Activated CD4-positive, alpha-beta T cell treated with anti-CD3 and anti-CD28 coated beads for 36 hours (primary cell): ENCODE measurements at places on chromosomes 6 and 20. TPM values are rescaled to one million over a fixed set of nuclear protein-coding genes. Genes with fewer than 3 reads are reported as not detected.

The TSPO2 gene
- not detected for total RNA-seq

The IL17F gene
- total RNA-seq: 155 TPM

The CEP57L1 gene
- 36.9 TPM for total RNA-seq

The PRDM1 gene
- total RNA-seq: 20.1 TPM

The ANGPT4 gene
- total RNA-seq: not detected

- no peak overlapping the region for H3K27ac ChIP-seq
- no peaks in the 10 kb centered on the region for H3K4me1 ChIP-seq
- no peaks in the 10 kb centered on the region for H3K36me3 ChIP-seq
Measured at GRCh38 chr6:21507811-21508210, 85.7 kb upstream of the SOX4 start.

DNA sequence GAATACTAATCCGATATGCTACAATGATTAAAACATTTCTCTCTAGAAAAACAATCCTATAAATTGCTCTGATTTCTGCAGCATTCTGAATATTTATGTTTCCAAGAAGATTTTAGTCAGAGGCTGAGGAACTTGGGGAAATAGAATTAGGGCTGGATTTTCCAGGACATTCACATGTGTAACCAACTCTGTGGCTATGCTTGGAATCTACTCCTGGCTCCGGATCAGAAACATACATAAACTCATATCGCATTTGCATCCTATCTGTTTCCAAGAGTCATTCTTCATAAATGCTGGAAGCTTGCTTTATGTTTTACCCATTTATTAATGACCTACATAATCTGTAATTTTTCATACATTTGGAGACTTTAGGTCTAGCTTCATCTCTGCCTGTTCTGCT lies 459.9 kb upstream of the MARCKS start:
- H3K36me3 ChIP-seq: no peaks in the 10 kb centered on the region
- DNase-seq: no peak
- no peak overlapping the region for H3K4me3 ChIP-seq
- H3K27ac ChIP-seq: no peak overlapping the region
- H3K4me1 ChIP-seq: no peaks in the 10 kb centered on the region

DNA sequence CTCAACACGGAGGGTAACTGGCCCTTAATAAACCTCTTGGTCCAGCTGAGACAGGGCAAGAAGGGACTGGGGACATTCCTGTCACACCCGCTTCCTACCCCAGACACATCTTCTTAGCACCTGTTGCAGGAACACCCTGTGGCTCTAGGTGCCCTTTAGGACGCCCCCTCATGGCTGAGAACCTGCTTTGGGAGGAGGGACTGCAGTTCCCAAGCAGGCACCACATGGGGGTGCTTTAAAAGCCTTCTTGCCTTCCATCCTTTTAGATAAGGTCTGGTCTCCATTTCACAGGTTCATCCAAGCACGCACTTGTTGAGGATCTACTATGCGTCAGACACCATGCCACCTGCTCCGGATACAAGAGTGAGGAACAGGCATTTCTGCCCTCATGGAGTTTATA lies 26.6 kb downstream of the NSFL1C start:
- H3K36me3 ChIP-seq: peaks cover 23% of the 10 kb centered on the region
- DNase-seq: peak; percentile 46
- no peak overlapping the region for H3K4me3 ChIP-seq
- peaks cover 19% of the 10 kb centered on the region for H3K4me1 ChIP-seq
- H3K27me3 ChIP-seq: no peaks in the 10 kb centered on the region

DNA sequence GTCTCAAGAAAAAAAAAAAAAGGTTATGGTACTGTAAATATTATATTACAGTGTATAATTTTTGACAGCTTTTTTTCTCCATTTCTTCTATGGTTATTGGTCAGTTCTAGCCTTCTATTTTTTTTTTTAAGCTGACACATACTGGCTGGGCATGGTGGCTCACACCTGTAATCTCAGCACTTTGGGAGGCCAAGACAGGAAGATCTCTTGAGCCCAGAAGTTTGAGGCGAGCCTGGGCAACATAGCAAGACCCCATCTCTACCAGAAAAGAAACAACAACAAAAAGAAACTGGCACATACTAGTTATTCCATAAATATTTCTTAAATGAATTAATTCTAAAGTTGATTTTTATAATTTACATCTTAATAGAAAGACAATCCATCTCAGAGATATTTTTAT lies 27.6 kb upstream of the PRND start:
- peaks cover 64% of the 10 kb centered on the region for H3K36me3 ChIP-seq
- no peaks in the 10 kb centered on the region for H3K27me3 ChIP-seq
- peaks cover 64% of the 10 kb centered on the region for H3K4me1 ChIP-seq
- no peak overlapping the region for H3K27ac ChIP-seq
- no peak for DNase-seq
- no peak overlapping the region for H3K4me3 ChIP-seq

DNA sequence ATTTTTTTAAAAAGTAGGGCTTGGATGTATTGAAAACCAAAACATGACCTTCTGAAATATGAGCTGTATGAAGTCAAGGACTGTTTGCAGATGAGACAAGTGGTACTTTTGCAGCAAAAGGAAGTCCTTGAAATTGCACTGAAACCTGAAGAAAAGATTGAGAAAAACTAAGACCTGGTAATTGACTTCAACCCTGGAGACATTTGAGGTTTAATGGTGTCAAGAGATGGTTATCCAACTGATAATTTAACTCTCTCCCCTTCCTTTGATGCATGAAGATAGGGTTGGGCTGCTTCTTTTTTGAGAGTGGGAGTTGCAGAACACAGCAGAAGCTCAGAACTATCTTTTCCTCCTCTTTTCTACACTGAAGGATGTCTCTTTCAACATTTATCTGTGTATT lies 180.9 kb upstream of the DTNBP1 start:
- no peak overlapping the region for H3K27ac ChIP-seq
- H3K4me3 ChIP-seq: no peak overlapping the region
- DNase-seq: no peak
- peaks cover 9% of the 10 kb centered on the region for H3K27me3 ChIP-seq

DNA sequence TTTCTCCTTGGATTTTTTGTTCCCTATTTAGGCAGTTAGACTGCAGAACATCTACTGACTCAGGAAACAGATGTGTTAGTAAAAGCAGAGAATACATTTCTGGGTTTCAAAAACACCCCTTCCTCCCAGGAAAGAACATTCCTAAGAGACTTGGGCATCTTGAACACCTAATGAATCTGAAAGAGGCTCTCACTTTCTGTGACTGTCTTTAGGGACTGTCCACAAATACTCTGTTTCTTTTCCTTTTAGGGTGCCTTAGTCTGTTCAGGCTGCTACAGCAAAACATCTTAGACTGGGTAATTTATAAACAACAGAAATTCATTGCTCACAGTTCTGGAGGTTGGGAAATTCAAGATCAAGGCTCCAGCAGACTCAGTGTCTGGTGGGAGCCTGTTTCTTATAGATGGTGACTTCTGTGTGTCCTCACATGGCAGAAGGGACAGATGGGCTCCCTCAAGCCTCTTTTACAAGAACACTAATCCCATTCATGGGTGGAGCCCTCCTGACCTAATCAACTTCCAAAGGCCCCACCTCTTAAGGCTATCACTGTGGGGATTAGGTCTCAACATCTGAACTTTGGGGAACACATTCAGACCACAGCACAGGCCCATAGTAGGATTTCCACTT lies 19.4 kb upstream of the CCN5 start:
- H3K4me1 ChIP-seq: peaks cover 7% of the 10 kb centered on the region
- H3K27me3 ChIP-seq: no peaks in the 10 kb centered on the region

GRCh38 chr6:146990284-146990683 lies 213.9 kb upstream of the STXBP5 start:
- no peaks in the 10 kb centered on the region for H3K36me3 ChIP-seq
- H3K27ac ChIP-seq: no peak overlapping the region

GRCh38 chr6:45789238-45789637 lies 226.4 kb downstream of the CLIC5 start:
- H3K4me1 ChIP-seq: peaks cover 12% of the 10 kb centered on the region
- no peak overlapping the region for H3K4me3 ChIP-seq
- no peak for DNase-seq

DNA sequence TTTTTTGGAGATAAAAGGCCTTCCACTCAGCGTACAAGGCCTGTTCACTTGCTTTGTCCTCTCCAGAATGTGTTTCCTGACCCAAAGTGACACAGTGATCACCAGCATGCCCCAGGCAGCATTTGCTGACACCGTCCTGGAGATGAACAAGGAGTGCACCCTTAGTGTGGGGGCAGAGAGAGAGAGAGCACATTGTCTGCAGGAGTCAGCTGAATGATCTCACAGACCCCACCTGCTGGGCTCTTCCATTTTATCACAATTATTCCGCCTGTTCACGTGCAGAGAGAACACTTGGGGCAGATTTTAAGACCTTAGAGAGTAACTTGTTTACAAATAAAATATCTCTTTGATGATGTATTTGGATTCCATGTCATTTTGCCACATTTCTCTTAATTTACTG lies 22.4 kb upstream of the MAS1L start:
- no peak overlapping the region for H3K27ac ChIP-seq
- H3K4me1 ChIP-seq: no peaks in the 10 kb centered on the region
- no peak overlapping the region for H3K4me3 ChIP-seq

GRCh38 chr6:27752038-27752885 lies 159.9 kb downstream of the OR2B2 start:
- H3K4me1 ChIP-seq: peaks cover 28% of the 10 kb centered on the region
- DNase-seq: peak; percentile 62
- H3K27ac ChIP-seq: peak overlapping the region; percentile 99
- H3K4me3 ChIP-seq: peak overlapping the region; percentile 98
- H3K27me3 ChIP-seq: peaks cover 3% of the 10 kb centered on the region

GRCh38 chr20:1062334-1063010 lies 55.9 kb upstream of the PSMF1 start:
- no peak overlapping the region for H3K27ac ChIP-seq
- no peak overlapping the region for H3K4me3 ChIP-seq
- no peaks in the 10 kb centered on the region for H3K4me1 ChIP-seq

DNA sequence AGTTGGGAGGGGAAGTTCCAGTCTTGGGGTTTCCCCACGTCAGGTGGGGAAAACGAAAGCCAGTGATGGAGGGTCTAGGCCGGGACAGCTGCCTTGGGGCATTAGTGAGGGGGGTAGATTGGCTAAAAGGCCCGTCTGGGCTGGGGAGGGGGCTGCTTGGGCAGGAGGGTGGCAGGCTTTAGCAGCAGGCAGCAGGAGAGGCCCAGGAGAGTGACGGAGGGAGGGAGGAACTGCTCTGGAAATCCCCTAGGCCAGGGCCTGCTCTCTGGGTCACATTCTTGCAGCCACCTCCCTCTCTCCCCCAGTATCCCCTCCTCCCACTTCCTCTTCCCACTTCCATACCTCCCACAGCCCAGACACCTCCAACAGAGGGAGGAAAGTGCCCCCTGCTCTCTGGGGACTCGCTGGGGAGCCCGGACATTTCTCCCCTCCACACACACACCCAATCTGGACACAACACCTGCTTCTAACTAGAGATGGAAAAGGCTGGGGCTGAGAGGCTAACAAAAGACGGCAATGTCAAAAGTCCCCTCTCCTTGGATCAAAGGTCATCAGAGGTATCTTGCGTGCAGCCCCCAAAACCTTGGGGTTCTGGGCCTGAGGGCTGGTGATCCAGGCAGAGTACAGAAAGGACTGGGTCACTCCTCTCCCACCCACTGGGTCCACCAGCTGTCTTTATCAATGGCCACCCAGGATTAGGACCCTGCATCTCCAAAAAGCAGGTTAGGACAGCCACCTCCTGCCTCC lies 1.8 kb downstream of the NFKBIE start:
- peaks cover 26% of the 10 kb centered on the region for H3K36me3 ChIP-seq
- H3K4me3 ChIP-seq: peak overlapping the region; percentile 88
- H3K27ac ChIP-seq: peak overlapping the region; percentile 93
- no peaks in the 10 kb centered on the region for H3K27me3 ChIP-seq
- peak; percentile 67 for DNase-seq
- H3K4me1 ChIP-seq: peaks cover 45% of the 10 kb centered on the region

DNA sequence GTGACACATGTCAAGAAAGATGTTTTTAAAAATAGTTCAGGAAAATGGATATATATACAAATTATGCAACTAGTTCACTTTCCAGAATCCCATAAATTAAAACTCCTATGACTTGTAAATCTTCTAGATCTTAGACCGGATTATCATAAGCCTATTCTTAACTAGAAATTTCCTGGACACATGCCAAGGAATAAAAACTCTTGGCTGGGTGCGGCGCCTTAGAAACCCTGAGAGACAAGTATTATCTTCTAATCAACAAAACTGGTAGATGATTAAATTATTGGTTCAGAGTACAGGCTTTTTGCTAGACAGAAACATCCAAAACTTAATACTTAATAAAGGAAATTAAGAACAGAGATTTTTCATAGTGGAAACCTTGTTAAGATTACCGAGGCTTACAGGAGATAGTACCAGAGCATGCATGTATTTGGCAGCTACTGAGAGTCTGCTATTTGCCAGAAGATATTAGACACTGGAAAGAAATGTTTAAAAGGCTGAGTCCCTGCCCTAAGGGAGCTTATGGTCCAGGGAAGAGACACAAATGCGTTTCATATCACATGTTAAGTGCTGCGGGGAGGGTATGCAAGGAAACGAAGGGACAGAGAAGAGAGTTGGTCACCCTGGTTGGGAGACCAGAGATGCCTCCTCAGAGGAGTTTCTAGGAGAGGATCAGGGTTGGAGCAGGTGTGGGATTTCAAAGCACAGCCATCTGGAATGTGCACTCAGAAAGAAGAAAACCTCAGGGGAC lies 46.5 kb upstream of the IFNGR1 start:
- DNase-seq: no peak
- no peaks in the 10 kb centered on the region for H3K36me3 ChIP-seq
- H3K4me1 ChIP-seq: peaks cover 10% of the 10 kb centered on the region
- H3K27ac ChIP-seq: no peak overlapping the region
- no peak overlapping the region for H3K4me3 ChIP-seq

- H3K27ac ChIP-seq: no peak overlapping the region
- H3K4me3 ChIP-seq: no peak overlapping the region
- no peak for DNase-seq
Measured at GRCh38 chr20:24096264-24096663, 107.7 kb upstream of the GGTLC1 start.

DNA sequence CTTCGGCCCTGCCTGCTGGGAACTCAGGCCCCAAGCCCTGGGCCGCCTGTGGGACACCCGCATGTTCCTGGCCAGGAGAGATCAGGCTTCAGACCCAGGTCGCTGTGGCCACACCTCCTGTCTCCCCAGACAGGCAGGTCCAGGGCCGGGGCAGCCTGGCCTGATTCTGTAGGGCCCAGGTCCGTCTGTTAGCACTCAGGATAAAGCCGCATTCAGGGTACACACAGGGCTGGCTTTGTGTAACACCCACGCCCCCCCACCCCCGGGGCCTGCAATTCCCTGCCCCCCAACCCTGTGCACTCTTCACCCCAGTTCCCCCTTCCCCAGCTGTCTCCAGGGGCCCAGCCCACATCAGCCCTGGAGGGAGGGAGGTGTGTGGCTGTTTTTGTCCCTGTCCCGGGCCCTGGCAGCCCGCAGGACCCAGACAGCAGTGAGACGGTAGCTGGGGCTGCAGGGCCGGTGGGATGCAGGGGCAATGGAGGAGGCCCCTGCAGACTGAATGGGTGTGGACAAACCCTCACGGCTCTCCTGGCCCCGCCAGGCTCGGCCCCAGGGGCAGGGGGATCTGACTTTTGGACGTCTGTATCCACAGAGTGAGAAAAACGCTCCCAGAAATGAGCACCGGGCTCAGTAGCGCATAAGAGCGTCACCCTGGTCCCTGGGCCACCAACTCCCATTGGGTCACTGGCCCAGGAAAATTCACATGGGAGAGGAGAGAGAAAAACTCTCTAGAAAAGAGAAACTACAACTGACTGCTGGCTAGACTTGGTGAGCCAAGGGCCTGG lies 42.4 kb upstream of the ZBP1 start:
- no peak overlapping the region for H3K4me3 ChIP-seq
- peak; percentile 0 for DNase-seq
- no peaks in the 10 kb centered on the region for H3K27me3 ChIP-seq
- peaks cover 11% of the 10 kb centered on the region for H3K4me1 ChIP-seq
